GM12864 (cell line): ENCODE measurements at places on chromosomes 1 and 21.

GRCh38 chr1:231860221-231861088 is 233.9 kb downstream of the DISC1 start:
- DNase-seq: no peak

DNA sequence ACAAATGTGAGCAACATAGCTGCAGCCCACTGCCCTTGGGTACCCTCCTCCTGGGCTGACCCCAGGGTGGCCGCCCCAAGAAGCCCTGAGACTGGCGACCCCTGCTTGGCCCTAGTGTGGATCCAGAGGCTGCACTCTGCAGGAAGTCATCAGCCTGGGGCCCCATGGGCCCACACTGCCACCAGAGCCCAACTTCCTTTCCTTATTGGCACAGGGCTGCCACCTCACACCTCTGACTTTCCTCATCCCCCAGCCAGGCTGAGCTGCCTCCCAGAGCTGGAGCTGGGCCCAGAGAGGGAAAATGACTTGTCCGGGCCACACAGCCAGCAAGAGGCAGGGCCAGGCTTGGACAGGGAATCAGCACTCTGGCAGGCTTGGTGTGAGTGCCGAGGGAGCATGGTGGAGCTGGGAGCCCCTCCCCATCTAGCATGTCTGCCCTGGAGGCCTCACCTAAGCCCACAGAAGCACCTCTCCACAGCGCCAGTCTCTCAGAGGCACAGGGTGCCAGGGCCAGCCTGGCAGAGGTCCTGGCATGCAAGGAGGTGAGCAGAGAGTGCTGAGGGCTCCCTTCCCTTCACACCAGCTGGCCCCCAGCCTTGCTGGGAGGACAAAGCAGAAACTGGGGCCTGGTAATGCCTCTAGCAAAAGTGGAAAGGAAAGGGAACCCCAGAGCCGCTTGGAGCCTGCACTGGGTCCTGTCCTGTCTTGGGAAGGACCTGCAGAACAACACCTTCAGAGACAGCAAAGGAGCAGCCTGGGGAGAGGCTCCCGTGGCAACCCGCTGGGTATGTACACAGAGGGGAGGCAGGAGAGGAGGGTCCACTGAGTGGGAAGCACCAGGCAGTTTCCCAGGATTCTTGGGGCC is 3.2 kb downstream of the RAP1GAP start:
- no peak for DNase-seq

DNA sequence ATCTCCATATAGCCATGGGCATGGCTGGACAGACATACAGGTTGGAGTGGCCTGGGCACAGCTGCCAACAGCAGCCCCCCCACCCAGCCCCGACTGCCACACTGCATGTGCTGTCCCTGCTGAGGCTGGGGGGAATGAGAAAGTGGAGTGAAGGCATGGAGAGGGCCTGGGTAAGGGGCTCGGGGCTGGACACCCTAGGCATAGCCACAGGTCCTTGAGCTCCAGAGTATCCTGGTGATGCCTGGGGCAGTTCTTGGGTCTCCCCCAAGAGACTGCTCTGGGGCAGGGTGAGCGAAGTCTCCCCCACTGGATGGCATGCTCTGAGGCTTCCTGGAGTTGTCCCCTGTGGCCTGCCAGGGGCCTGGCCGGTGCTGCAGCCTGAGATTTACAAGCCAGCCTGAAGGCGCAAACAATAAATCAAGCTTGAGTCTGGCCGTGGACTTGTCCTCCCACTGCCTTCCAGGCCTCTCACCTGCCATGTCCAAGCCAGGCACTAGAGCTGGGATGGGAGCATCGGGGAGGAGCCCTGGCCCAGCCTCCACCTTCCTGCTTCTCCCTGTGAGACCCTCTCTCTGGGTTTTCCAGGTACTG is 53.6 kb downstream of the FOXO6 start:
- no peak for DNase-seq

DNA sequence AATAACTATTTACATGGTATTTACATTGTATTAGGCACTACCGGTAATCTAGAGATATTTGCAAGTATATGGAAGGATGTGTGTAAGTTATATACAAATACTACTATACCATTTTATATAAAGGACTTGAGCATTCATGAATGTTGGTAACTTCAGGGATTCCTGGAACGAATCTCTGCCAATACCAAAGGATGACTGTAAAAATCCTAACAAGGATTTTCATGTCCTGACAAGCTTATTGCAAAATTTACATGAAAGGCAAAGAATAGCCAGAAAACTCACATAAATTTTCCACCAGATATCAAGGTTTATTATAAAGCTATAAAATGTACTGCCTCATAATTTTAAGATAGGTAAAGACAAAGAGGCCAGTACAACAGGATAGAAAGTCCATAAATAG is 325.2 kb upstream of the NRIP1 start:
- no peak for DNase-seq

- no peak for DNase-seq
Observed at GRCh38 chr1:44405798-44406736, 1.0 kb downstream of the RNF220 start.

DNA sequence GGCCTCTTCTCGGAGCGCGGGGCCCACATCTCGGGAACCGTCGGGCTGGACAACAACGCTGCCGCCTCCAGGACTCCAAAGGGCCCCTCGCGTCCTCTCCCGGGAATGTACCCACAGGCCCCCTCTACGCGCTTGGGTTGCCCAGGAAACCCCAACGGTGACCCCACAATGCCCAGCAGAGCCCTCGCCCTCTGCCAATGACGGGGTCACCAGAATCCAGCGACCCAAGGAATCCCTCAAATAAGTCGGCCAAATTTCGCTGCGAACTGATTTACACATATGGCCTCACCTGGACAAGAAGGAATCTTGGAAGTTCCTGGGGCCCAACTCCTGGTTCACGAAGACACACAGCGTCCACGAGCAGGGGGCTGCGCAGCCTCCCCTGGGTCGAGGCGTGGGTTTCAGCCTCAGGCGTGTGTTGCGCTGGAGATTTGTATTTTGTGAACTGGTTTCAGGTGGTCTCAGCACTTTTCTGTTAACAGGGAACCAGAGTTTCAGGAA is 78.1 kb downstream of the DESI2 start:
- no peak for DNase-seq

DNA sequence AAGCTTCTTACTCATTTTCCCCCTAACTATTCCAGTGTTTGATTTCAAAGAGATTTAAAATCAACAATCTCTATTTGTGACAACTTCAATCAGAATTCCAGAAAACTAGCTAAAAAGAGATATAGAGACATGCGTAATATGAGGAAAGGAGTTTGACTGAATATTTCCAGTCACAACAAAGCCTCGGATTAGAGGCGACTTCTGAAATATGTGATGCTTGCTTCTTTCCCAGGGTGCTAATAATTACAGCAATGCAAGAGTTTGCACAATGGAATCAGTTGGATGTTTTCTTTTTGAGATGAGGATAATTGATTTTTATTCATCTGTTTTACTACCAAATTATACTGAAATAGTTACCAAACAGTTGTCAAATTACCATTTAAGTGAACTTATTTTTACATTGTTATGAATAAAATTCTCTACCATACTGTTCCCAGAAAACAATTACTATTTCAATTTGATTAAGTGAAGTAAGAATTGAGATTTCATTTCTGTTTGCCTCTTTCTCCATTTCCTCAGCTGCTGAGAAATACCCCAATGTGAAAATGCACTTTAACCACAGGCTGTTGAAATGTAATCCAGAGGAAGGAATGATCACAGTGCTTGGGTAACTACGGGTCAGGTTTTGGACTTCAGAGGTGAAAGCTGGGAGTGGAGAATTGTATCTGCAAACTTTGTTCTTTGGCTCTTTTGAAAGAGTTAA is 28.1 kb downstream of the KMO start:
- no peak for DNase-seq

DNA sequence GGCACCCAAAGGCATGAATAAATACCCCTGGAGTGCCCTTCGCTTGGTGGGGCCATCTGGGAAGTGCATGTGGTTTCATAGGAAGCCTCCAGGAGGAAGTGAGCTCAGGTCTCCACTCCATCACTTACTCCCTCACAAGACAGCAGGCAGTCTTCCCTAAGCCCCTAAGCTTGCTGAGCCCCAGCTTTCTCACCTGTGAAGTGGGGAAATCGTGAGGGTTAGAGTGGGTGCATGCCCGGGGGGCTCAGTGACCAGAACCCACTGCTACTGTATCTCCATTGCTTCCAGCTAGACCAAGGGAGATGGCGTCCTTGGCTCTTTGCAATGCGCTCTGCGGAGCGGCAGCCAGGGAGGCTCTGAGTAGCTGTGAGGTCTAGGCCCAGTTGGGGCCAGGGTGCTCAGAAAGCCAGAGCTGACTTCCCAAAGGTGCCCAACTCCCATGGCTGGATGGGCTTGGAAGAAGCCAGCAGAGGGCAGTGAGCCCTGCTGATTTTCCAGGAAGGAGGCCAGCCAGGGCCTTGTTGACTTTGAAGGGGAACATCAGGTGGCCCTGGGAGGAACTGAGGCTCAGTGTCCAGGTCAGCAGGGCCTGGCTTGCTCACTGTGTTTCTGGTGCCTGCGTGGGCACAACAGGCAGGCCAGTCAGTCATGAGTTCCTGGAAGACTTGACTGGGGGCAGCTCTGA is 27.3 kb downstream of the CDCP2 start:
- DNase-seq: no peak

- no peak for DNase-seq
Observed at GRCh38 chr1:225626698-225627097, 26.2 kb downstream of the ENAH start.

GRCh38 chr1:155086128-155086741 is 7.6 kb downstream of the EFNA3 start:
- DNase-seq: no peak

- no peak for DNase-seq
Observed at GRCh38 chr1:55441489-55441888, 226.3 kb upstream of the USP24 start.

DNA sequence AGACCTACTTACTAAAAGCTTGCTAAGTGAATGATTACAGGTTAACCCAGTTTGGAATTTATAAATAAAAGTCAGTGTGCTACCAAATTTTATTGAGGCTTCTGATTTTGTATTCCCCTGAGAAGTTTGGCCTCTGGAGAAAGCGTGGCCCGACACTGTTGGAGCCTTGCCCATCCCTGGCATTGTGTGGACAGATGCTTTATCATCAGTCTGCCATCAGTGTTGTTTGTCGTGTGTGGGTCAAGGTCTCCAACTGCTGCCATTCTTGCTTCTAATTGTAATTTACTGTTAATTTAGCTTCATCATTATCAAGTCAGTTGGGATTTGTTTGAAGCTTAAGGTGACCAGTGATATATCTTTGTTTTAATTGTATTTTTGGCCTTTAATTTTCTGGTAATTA is 62.0 kb upstream of the LPGAT1 start:
- DNase-seq: no peak

DNA sequence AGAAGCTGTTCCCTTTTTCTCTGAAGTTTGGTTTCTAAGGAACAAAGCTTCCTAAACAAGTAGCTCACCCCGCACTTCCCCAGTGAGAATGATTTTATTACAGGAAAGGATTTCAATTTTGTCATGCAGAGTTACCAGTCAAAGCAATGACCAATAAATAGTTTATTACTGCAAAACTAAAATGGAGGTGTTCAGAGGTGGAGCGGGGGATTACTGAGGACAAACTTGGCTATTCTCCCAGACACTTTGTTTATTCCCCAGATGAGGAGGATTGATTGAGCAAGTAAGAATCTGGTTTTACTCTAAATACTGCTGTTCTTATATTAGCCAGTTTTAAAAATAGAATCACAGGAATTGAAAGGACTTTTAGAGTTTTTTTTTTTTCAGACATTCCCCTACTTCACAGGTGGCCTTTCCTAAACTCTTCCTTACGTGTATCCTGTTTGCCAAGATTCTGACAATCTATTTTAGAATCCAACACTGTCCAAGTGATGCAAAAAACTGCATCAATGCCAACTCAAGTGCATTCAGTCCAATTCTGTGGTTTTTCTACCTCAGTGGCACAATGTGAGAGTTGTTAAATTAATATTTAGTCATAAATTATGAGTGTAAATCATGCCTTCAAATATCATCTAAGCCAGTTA is 136.1 kb downstream of the TNFSF18 start:
- no peak for DNase-seq
